ENCODE measurements at places on chromosomes 3 and 15. TPM values are rescaled to one million over a fixed set of nuclear protein-coding genes. Genes with fewer than 3 reads are reported as not detected.

DNA sequence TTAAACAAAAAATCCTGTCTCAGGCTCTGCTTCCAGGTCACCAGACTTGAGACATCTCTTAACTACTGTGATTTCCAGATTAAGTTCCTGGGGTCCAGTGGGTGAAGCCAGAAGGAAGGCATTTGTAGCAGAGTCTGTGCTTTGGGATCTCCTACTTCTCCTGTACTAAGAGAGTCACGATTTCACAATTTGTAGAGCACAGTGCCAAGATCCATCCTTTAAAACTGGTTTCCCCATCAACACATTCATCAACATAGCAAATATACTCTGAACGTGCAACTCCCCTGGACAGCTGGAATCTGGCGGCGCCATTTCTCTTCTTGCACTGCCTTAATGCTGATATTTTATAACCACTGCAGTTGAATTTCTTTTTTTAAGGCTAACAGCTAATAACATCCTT, 33.2 kb downstream of the CDCP1 start:
- no peak for DNase-seq

GRCh38 chr15:64991536-64992135, 1.9 kb upstream of the SPG21 start:
- peak; percentile 43 for DNase-seq

GRCh38 chr3:127644641-127645370, 15.8 kb downstream of the PODXL2 start:
- DNase-seq: no peak

DNA sequence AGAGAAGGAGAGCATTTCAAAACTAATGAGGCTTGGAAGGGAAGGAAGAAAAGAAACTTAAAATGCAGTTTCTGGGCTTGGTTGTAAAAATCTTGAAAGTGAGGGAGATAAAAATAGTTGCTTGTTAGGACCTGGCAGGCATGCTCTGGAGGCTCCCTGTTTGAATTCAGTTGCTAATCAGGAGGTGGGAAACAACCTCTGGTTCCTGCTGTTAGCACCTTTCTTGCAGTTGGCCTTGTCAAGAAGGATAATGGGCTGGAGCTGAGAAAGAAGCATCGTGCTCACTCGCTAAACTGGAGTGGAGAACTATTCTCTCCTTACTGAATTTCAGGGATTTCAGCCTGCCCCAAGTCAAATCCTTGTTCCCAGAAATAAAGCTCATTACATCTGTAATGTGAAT, 23.4 kb downstream of the SNAPC5 start:
- DNase-seq: no peak

Gene RHO
- not detected for total RNA-seq

DNA sequence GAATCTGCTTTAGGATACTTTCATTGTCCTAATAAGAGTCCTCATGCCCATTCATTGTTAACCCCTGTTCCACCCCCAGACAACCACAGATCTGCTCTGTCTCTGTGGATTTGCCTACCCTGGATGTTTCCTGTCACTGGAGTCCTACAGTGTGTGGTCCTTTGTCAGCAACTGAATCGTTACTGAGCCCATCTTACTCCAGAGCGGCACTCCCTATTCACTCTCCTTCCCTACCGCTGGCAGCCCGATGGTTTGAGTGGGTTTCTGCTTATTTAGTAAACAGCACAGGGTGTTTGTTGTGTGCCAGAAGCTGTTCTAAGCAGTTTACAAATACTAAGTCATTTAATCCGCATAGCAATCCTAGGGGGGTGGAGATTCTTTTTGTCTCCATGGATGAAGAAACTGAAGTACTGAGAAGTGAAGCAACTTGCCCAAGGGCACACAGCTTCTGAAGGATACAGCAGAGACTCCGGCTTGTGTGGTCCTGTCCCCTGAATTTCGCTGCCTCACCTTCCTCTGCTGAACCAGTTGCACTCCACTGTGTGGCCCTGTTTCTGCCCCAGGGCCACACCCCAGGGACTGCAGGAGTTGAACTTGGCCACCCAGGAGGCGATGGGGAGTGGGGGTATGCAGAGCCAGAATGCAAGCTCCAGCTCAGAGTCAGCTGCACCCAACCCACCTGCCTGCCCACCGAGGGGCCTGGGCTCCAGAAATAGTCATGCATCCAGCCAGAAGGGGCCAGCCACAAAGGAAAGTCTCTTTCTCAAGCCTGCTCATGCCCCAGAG, 56.5 kb upstream of the SLC6A1 start:
- DNase-seq: no peak

DNA sequence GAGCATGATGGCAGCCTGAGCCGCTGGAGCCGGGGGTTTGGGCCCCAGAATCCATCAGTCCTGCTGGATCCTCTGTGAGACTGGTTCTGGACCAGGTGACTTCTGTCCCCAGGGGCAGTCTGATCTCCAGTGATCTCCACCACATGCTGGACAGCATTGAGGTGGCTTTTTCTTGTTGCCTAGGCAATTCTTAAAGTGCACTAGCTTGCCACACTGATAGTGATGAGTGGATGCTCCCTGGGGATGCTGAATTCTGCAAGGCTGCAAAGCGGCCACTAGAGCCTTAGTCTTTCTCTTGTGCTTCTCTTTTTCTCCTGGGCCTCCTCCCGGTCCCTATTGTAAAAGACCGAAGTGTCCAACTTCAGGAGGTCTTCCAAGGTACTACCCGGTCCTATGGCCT, 70.4 kb upstream of the ATP11B start:
- DNase-seq: peak; percentile 50

DNA sequence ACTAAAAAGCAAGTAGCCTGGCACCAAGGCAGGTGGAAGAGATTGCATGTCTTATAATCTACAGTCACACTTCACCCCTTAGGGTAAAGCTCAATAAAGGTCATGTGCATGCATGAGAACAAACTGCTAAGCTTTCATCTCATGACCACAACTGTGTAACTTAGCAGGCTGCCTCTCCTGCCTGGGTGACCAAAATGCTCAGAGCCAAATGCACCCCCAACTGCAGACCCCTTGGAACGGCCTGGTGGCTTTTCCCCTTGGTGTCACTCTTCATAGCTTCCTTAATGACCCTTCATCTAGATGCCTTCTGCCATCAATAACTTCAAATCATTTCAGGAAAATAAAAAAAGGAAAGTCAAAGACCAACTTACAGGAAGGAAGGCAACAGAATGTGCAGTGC, 88.1 kb downstream of the ADAMTS17 start:
- DNase-seq: no peak

- no peak for DNase-seq
Measured at GRCh38 chr3:9108876-9109567, 140.4 kb downstream of the SRGAP3 start.

GRCh38 chr3:71461114-71461513, 122.4 kb downstream of the FOXP1 start:
- no peak for DNase-seq

GRCh38 chr3:167843886-167844285, 108.4 kb downstream of the SERPINI1 start:
- DNase-seq: no peak

DNA sequence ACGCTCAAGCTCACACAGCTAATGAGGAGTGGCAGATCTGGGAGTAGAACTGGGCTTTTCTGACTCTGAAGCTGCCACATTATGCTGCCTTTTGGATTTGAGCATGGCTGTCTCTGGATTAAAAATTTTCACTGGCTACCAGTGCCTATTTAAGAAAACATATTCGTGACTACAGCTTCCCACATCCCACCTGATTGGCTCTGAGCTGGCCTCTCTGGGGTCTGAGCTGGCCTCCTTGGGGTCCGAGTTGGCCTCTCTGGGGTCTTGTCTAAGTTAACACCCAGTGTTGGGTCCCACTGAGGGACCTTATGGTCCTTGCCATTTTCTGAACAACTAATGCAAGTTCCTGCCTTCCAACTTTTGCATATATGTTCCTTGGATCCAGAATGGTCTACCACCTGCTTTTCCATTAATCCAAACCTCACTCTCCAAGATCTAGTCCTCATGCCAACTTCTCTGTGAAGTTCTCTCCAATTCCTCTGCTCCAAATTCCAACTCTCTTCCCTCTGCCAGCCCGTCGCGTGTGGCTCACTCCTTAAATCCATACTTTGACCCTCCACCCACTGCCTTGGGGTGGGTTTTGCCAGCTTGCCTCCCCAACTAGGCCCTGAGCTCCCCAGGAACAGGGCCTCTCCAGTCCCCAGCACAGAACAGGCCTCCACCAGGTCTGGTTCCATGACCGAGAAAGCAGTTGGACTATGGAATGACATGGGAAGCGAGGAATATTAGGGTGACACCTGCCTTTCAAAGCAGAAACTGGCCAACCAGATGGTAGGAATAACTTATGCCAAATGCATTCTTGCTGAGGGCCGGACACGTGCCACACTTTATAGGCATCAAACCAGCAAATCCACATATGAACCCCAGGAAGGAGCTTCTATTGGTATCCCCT, 42.5 kb downstream of the ATP2B2 start:
- DNase-seq: peak; percentile 55

- DNase-seq: no peak
Measured at GRCh38 chr15:34078900-34079299, 22.8 kb downstream of the EMC7 start.

Gene CTXND1
- not detected for total RNA-seq

Gene KCNAB1
- 0.36 TPM for total RNA-seq

Gene TRIM71
- not detected for total RNA-seq

Gene SIDT1
- total RNA-seq: under 0.01 TPM

Measured in osteoblast (primary cell).